Heart right ventricle (tissue), 16 donors: ENCODE measurements at places on chromosomes 3 and 15.

DNA sequence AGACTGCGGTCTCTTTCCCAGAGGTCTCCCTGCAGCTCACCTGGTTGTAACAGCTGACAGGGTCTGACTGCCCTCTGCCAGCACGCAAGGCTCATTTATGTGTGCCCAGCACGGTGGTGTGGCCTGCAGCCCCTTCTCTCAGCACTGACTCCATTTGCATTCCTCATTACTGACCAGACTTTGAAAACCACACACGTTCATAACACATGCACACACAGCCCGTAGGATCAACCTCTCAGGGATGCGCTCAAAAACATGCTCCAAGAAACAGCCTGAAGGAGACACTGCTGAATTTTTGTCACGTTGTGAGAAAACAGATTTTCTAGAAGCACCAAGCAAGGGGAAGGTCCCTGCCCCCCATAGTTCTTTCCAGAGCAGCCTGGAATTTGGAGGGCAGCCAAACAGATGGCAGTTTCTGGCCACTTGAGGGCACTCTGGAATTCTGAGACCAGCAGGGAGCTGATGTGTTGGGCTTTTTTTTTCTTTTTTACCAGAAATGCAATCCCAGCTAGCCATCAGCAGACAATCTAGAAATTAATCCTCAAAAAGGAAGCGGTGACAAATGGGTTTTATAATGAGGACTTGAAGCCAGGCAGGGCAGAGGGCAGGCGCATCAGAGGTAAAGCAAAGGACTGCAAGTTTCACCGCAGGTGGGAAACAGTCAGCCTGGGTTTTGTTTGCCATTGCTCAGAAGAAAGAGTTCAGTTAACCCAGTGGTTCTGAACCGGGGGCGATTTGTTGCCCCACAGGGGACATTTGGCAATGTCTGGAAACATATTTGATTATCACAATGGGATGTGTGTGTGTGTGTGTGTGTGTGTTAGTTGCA is 170.5 kb upstream of the PROK2 start:
- H3K36me3 ChIP-seq, result no peaks in the 10 kb centered on the region
- no peaks in the 10 kb centered on the region for H3K4me1 ChIP-seq
- H3K27ac ChIP-seq, result no peak overlapping the region
- H3K4me3 ChIP-seq, result no peak overlapping the region

GRCh38 chr3:160012108-160012507 is 23.5 kb downstream of the IL12A start:
- no peaks in the 10 kb centered on the region for H3K4me1 ChIP-seq
- no peak overlapping the region for H3K27ac ChIP-seq
- no peaks in the 10 kb centered on the region for H3K27me3 ChIP-seq

DNA sequence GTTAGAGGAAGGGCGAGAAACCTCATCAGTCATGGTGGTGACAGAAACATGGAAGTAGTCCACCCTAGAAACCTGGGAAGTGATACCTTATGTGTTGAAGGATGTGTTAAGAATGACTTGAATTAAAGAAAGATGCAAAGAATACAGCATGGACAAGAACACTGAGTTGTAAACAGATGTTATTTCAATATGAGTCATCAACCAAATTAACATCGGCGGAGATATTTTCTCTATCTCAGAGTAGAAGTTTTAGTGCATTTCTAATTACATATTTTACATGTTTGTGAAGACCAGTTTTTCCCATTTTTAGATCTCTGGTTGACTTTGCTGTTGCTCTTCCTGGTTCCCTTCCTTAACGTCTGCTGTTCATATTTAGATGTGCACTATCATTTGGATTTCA is 268.8 kb upstream of the TBL1XR1 start:
- no peaks in the 10 kb centered on the region for H3K36me3 ChIP-seq
- no peaks in the 10 kb centered on the region for H3K27me3 ChIP-seq
- DNase-seq, result no peak

GRCh38 chr15:85745525-85746150 is 49.1 kb downstream of the KLHL25 start:
- peaks cover 60% of the 10 kb centered on the region for H3K4me1 ChIP-seq
- no peak overlapping the region for H3K27ac ChIP-seq
- H3K27me3 ChIP-seq, result no peaks in the 10 kb centered on the region
- no peaks in the 10 kb centered on the region for H3K36me3 ChIP-seq

GRCh38 chr15:55499151-55499550 is 8.9 kb downstream of the DNAAF4 start:
- H3K36me3 ChIP-seq, result no peaks in the 10 kb centered on the region
- no peak overlapping the region for H3K4me3 ChIP-seq
- H3K27me3 ChIP-seq, result no peaks in the 10 kb centered on the region
- H3K4me1 ChIP-seq, result peaks cover 2% of the 10 kb centered on the region
- DNase-seq, result no peak

GRCh38 chr3:169564883-169565282 is 98.6 kb downstream of the MECOM start:
- no peaks in the 10 kb centered on the region for H3K27me3 ChIP-seq
- DNase-seq, result no peak
- H3K4me3 ChIP-seq, result no peak overlapping the region
- no peaks in the 10 kb centered on the region for H3K36me3 ChIP-seq

GRCh38 chr15:83285979-83286553 is 1.6 kb upstream of the BNC1 start:
- DNase-seq, result no peak
- peaks cover 14% of the 10 kb centered on the region for H3K4me1 ChIP-seq
- H3K27me3 ChIP-seq, result peaks cover 56% of the 10 kb centered on the region
- no peaks in the 10 kb centered on the region for H3K36me3 ChIP-seq
- no peak overlapping the region for H3K27ac ChIP-seq

- no peak overlapping the region for H3K27ac ChIP-seq
- H3K4me1 ChIP-seq, result peaks cover 12% of the 10 kb centered on the region
- H3K36me3 ChIP-seq, result no peaks in the 10 kb centered on the region
- peaks cover under 1% of the 10 kb centered on the region for H3K27me3 ChIP-seq
Measured at GRCh38 chr15:63374686-63375520, 6.7 kb downstream of the CA12 start.

DNA sequence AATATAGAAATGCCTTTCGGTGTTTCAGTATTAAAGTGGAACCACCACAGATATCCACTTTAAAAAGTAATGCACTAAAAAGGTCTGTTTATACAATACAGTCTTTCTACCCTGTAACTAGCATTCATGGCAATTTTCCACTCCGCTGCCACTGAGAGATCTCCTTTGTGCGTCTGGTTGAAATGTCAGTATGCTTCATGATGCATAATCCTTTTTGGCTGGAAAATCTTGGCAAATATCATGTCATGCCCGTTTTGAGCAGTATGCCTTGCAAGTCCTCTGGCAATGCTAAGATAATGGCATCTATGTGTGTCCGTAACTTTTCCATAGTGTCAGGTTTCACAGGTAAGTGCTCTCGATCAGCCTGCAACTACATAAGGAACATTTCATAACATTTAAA is 30.8 kb upstream of the ARF4 start:
- no peaks in the 10 kb centered on the region for H3K4me1 ChIP-seq
- H3K36me3 ChIP-seq, result peaks cover 37% of the 10 kb centered on the region
- H3K27me3 ChIP-seq, result no peaks in the 10 kb centered on the region
- no peak overlapping the region for H3K4me3 ChIP-seq
- no peak for DNase-seq

DNA sequence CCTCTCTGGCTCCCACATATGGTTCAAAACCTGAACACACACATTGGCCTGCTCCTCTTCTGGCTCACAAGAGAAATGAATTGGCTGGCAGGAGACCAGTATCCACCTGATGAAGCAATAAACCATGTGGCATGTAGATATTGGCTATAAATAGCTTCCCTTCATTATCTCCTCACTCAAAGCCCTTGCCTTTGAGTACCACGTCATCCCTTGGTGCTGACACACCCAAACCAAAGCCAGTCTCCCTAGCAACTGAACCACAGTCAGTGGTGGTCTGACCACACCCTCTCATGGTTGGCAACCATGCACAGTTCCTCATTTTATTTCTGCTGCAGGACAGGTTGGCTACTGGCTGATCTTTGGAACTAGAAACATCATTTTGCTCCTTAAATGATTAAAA is 98.8 kb downstream of the ZNF621 start:
- no peak overlapping the region for H3K27ac ChIP-seq
- H3K4me3 ChIP-seq, result no peak overlapping the region
- DNase-seq, result no peak

GRCh38 chr3:81406318-81406717 is 355.1 kb downstream of the GBE1 start:
- no peak for DNase-seq
- H3K36me3 ChIP-seq, result no peaks in the 10 kb centered on the region
- H3K4me3 ChIP-seq, result no peak overlapping the region
- no peaks in the 10 kb centered on the region for H3K27me3 ChIP-seq

- H3K4me1 ChIP-seq, result peaks cover 61% of the 10 kb centered on the region
- peak overlapping the region; percentile 94 for H3K4me3 ChIP-seq
- no peaks in the 10 kb centered on the region for H3K36me3 ChIP-seq
Measured at GRCh38 chr15:74783072-74783807, 1.4 kb downstream of the CSK start.

GRCh38 chr3:189340680-189341460 is 169.1 kb downstream of the TPRG1 start:
- no peaks in the 10 kb centered on the region for H3K4me1 ChIP-seq
- H3K4me3 ChIP-seq, result no peak overlapping the region
- no peaks in the 10 kb centered on the region for H3K27me3 ChIP-seq
- no peaks in the 10 kb centered on the region for H3K36me3 ChIP-seq
- no peak overlapping the region for H3K27ac ChIP-seq

GRCh38 chr3:184145111-184145524 is 10.0 kb downstream of the EIF2B5 start:
- H3K27me3 ChIP-seq, result no peaks in the 10 kb centered on the region
- H3K4me1 ChIP-seq, result no peaks in the 10 kb centered on the region
- H3K4me3 ChIP-seq, result no peak overlapping the region
- H3K27ac ChIP-seq, result no peak overlapping the region
- DNase-seq, result peak; percentile 49
- H3K36me3 ChIP-seq, result peaks cover 66% of the 10 kb centered on the region

DNA sequence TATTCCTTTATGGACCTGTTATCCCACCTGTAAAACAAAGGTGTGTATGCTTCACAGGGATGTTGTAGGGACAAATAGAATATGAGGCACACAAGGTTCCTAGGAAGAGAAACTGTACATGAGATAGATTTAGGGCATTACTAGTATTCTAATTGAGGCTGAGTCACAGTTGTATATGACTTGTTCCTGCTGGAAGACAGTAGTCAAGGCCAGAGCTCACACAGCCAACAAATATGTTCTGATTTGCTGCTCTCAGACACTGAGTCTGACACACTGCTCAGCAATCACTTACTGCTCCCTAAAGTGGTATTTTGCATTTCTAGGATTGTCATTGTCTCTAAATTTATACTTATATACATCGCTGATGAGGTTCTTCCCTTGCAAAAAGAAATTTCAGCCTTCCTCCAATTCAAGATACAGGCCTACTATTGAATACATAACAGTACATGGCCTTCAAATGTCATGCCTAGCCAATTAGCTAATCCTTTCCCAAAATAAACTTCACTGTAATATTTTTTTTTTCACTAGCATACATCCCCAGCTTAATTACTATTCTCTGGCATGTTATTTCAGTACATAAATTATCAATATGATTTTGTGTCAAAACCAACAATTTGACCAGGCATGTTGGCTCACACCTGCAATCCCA is 69.8 kb downstream of the TIGIT start:
- no peaks in the 10 kb centered on the region for H3K27me3 ChIP-seq
- H3K4me3 ChIP-seq, result no peak overlapping the region
- no peaks in the 10 kb centered on the region for H3K36me3 ChIP-seq
- no peak for DNase-seq
- H3K4me1 ChIP-seq, result peaks cover 44% of the 10 kb centered on the region
- H3K27ac ChIP-seq, result peak overlapping the region; percentile 74

- no peak overlapping the region for H3K4me3 ChIP-seq
- H3K4me1 ChIP-seq, result no peaks in the 10 kb centered on the region
- DNase-seq, result no peak
- no peaks in the 10 kb centered on the region for H3K27me3 ChIP-seq
- H3K27ac ChIP-seq, result no peak overlapping the region
Measured at GRCh38 chr3:186171521-186171920, 62.6 kb upstream of the ETV5 start.

DNA sequence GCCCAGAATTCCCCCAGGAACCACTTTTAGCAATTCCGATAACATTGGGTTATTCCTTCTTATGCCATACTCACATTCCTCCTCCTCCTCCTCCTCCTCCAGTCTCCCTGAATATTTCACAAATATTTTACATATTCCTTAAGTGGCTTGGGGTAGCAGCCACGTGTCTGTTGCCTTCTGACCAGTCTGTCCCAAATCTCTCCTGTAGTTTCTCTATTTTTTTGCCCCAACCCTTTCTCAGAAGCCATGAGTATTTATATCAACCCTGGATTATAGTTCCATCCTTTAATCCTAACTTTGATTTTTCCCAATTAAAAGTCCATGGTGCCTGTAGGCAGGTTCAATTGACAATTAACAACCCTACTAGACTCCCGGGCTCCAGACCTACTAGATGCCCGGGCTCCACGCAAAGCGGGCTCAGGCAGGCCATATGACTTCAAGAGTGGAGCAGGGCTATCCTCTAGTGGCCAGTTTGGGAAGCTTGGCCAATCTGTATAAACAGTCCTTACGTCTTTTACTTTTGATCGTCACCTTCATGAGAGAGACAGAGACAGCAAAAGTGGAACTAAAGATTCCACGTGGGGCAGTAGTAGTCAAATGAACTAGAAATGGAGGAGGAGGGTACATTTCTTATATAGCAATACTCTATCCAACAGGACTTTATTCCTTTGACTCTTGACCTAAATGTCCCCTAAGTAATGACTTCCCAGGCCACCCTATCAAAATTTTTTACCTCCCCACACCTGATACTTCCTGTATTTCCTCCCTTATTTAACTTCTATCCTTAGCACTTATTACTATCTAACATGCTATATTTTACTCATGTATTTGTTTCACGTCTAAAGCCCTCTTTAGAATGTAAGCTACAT is 69.7 kb downstream of the USF3 start:
- H3K4me1 ChIP-seq, result no peaks in the 10 kb centered on the region
- peak; percentile 42 for DNase-seq
- H3K4me3 ChIP-seq, result peak overlapping the region; percentile 35
- peak overlapping the region; percentile 27 for H3K27ac ChIP-seq
- H3K27me3 ChIP-seq, result no peaks in the 10 kb centered on the region

DNA sequence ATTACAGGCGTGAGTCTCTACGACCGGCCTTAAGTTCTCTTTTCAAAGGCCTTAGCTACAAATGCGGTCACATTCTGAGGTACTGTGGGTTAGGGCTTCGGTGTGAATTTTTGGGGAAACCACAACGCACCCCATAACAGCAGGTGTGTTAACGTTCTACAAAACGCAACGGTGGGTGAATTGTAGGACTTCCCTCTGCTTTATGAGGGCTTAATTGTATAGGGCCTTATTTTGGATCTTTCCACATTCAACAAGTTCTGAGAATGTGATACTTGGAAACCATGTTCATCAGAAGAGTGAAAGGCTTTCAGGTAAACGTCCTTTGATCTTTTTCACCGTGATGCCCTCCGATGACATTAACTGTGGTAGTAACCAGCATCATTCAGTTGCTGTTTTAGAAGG is 998.6 kb upstream of the CFAP20DC start:
- H3K4me1 ChIP-seq, result no peaks in the 10 kb centered on the region
- no peak overlapping the region for H3K4me3 ChIP-seq
- no peak overlapping the region for H3K27ac ChIP-seq

DNA sequence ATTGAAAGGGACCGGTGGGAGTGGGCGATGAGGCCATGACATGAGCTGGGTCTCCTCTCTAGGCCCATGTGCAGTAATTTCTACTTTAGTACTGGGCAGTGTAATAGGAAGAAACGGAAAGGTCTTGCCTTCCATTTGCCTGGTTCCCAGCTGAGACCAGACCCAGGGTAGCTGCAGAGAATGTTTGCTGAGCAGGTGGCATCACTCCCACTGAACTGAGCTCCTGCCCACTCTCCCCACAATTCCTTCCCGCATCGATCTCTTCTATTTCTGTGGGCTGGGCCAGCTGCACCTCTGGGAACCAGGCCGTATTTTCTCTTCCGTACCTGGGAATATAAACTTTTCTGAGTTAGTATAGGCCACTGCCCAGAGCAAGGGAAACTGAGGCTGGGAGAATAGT is 15.8 kb downstream of the ESYT3 start:
- no peak overlapping the region for H3K4me3 ChIP-seq
- no peaks in the 10 kb centered on the region for H3K36me3 ChIP-seq
- H3K27ac ChIP-seq, result no peak overlapping the region
- no peak for DNase-seq
- H3K4me1 ChIP-seq, result no peaks in the 10 kb centered on the region
